ENCODE measurements at places on chromosomes 12 and 14.

DNA sequence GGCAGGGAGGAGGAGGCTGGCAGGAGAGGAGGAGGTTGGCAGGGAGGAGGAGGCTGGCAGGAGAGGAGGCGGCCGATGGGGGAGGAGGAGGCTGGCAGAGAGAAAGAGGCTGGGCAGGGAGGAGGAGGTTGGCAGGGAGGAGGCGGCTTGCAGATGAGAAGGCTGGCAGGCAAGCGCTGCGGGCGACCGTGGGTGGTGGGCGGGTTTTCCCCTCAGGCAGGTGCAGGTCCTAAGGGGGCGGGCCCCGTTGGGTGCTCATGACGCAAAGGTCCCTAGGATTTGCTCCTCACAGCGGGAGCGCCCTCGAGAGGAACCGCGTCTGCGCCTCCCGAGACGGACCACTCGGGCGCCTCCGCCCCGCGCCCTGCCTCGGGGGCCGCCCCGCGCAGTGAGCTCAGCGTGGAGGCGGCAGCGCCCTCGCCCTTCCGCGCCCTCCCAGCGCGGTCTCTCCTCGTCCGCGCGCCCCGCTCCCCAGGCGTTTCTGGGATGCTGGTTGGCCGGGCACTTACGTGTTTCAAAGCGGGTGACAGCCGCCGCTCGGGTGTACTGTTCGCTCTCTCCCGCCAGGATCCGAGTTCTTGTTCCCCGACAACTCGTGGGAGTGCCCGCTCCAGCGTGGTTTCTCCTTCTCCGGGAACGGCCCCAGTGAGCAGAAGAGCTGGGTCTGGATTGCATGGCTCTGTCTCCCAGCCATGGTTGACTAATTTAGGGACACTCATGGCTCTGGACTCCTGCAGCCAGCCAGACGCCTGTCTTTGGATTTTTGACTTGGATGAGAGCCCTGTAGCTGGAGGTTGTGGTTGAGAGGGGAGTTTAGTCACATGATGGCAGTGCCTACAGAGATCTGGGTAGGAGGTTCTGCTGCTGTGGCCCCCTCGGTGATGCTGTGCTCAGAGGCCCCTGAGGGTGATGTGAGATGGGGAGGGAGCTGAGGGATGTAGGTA lies 64.1 kb upstream of the PPP4R3A start:
- peak; percentile 46 for DNase-seq

GRCh38 chr12:102510463-102510862 lies 30.1 kb upstream of the IGF1 start:
- no peak for DNase-seq

DNA sequence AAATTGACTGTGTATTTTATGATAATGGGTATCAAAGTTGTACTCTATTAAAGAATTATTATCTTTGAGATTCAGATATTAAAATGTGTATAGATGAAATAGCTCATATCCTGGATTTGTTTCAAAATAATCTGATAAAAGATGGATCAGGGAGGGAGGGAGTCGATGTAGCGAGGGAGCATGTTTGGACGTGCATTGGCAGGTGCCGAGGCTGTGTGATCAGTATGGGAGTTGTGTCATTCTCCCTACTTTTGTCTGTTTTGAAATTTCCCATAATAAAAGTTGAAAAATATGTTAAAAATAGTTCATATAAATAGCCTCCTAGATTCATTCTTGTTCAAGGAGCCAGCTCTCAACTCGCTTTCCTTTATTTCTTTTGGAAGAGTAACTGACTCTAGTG lies 171.6 kb upstream of the HIF1A start:
- DNase-seq = no peak

DNA sequence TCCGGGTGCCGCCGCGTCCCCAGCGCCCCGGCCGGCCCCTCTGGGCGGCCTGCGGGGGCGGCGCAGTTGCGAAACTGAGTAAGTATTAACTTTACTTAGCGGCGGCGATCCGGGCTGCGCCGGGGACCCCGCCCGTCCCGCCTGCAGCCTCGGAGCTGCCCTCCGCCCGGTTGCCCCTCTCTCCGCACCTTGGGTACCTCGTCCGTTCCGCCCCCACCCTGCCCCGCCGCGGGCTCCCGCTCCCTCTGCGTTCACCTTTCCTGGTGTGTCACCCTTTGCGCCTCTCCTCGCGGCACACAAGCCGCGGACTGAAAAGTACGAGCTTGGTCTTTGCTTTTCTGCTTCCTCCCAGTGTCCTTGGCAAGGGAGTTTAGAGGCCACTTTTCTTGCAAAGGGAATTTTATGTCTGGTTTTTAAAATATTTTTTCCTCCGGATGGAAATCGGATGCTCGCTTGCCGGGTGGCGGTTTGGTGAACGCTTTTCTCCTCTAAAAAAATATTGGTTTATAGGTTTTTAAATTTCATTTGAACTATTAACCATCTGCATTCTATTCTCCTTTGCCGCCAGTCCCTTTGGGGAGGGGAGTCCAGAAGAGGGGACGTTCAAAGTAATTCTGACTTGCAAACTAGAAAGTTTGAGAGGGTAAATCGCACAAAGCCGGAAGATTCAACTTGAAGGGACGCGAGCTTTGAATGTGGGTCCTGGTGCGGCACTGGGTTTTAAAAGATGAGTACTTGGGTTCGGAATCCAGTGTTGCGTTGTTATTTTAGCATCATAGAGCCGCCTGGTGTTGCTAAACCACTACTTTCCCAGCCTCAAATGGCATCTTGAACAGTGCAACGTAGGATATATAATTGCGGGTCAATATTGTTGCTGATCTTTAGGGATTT lies 834 bp downstream of the RASSF8 start:
- DNase-seq = no peak

DNA sequence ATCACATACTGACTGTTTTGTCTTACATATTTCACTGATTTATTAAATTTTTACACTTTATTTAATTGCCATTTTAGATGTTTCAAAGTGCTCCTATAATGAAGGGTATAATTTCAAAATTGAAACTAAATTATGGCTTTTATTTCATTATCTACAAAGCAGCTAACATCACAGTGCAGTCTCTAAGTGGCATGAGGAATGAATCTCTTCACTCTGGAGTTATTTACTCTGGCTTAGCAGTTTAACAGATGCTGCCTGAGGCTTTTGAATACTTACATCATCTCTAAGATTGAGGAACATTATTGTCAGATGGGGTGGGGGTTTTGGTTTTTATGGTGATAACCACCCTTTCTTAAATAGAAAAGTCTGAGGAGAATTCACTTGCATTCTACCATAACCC lies 386.4 kb downstream of the TRHDE start:
- no peak for DNase-seq

GRCh38 chr12:89355243-89356068 lies 3.2 kb upstream of the DUSP6 start:
- no peak for DNase-seq

DNA sequence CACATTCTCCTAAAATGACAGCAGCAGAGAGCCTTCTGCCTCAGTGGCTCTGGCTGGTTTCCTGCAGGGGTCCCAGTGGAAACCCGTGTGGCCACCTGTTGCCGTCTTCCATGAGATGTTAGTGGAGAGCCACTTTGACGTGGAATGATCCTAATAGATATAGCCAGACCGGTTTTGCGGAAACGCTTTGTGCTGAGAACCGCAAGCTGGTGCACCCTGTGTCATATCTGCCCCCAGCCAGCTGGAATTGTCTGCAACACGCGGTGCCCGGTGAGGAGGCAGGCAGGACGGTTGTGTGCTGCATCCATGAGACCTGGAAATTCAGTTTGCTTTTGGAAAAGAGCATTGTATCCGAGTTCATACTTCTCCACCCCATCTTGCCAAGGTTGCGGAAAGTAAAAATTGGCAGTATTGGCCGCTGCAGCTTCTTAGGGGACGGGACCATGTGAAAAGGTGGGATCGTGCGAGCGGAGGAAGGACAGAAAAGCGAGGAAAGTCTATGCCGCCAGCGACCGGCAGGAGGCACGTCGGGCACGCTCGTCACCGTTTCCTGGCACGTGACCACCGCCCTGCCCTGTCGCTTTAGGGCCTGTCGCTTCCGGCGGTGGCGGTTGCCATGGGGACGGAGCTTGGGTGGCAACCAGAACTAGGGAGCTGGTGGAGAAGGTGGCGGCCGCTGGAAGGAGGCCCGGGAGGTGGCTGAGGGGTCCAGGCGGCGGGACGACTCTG lies at the start of gene CFAP251:
CFAP251 (plus strand) TSS at position 643 of the 729 bp plus-strand sequence. CDS start 2,714 bp downstream, outside the sequence.
- peak; percentile 95 for DNase-seq

DNA sequence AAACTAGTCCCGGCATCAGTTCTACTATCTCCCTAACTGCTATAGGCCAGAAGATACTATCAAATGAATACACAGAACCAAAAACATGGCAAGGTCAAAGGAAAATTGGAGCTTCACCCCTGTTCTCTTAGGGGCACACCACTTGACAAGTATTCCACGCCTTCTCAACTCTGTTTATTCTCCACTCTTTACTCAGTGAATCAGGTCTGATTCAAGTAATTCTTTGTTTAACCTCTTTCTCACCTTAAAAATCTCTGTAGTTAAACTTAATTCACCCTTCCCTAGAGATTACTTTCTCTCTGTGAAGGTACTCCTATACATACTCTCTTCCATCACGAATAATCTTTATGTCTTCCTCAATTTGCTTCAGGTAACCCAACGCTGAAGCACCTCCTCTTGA lies 248.9 kb downstream of the MED13L start:
- no peak for DNase-seq

- DNase-seq = no peak
These were observed 2.1 kb downstream of the ATP2A2 start for GRCh38 chr12:110282956-110283817.

GRCh38 chr14:68824207-68824516 lies 31.3 kb upstream of the ZFP36L1 start:
- no peak for DNase-seq

GRCh38 chr12:100164153-100164704 lies 21.6 kb upstream of the BLTP3B start:
- DNase-seq = no peak

- no peak for DNase-seq
These were observed 30.8 kb downstream of the CLEC1A start for GRCh38 chr12:10067942-10068341.

DNA sequence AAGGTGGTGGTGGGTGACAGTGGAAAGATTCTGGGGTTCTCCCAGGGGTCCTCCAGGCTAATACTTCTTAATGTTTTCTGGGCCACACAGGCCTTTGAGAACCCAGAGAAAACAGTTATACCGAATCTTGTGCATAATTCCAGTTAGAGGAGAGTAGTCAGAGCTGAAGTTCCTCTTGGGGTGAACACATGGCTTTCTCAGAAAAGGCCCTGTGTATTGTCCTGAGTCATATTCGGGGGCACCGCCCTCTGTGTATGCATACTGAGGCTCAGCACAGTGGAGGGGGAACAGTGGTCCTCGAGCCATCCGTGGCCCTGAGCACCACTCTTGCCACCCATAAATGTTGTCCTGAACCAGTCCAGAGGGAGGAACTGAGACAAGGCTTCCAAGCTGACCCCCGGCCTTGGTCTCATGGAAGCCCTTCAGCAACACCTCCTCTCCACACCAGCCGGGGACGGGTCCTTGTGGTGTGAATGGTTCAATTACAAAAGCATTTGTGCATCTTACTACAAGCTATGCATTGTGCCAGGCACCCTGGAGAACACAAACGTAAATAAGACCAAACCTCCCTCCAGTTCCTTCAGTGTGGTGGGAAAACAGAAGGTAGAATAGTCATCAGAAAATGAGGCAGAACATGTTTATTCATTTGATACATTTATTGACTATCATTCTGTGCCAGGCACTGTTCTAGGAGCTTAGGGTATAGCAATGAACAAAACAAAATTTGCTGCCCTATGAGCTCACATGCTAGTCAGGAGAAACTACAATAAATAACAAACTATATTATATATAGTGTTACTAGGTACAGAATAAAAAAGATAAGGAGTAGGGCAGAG lies 9.9 kb downstream of the DHRS2 start:
- DNase-seq = no peak

DNA sequence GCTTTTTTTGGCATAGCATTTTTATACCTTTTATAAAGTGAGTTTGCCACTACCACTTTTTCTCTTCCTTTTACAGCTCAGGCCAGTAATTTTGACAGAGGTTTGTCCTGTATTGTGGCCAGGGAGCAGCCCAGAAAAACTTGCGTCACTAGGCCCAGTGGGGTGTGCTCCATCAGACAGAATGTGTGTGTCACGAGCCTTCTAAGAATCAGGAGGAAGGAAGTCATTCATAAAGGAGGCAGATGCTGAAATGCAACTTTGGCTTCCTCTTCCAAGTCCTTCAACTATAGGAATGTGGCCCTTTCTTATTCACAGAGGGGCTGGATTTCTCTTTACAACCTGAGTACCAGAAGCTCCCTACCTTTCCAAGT lies 10.1 kb upstream of the RAB35 start:
- no peak for DNase-seq

- DNase-seq = no peak
These were observed 7.4 kb downstream of the PAPOLA start for GRCh38 chr14:96509457-96510090.

GRCh38 chr12:73902260-73902659 lies 635.4 kb upstream of the ATXN7L3B start:
- no peak for DNase-seq

DNA sequence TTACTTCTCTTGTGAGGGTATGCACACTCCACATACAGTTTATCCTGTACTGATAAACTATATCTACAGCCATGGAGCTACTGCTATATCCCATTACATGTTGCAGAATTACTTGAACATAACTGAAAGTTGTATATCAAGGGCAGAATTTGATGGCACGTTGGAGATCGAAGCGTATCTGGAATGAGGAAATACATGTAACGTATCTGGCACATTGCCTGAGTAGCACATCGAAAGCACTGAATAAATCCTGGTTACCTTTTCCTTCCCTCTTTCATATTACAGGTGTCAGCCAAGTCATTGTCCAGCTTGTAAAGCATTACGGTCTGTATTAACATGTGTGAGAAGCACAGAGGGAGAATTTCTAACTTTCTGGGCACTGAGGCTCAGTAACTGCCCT lies 42.1 kb upstream of the LIN7A start:
- no peak for DNase-seq

DNA sequence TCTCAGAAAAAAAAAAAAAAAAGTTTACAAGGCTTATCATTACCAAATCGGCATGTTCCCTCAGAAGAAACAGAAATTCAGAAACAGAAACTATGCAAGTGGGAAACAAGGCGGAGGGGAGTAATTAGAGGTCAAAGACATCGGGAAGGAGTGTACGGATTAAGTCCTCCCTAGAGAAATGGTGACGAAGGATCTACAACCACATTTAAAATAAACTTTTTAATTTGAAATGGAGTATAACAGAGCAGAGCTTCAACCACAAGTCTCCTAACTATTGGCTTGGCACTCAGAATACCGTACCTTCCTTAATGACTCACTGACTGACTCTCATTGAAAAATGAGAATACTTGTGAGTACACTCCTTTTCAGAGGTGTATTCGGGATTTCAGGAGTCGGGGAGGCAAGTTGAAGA lies 908 bp downstream of the ENTPD5 start:
- no peak for DNase-seq

All from CD4-positive, alpha-beta T cell (primary cell).